ENCODE measurements at places on chromosomes 2 and 18.

DNA sequence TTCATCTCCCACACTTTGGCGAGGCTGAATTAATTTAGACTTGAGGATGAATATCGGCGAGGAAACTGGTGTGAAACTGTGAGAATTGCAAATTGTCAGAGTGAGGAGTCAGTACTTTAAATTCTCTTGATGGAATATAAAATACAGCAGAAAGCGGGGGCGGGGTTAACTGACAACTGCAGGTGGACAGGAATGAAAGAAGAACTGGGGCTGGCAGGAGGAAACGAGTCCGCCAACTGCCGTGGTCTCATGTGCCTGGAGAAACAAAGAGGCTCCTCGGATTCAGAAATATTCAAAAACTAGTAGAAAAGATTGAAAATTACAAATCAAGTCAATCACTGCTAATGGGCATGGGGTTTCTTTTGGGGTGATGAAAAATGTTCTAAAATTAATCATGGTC is 44.3 kb downstream of the MOGAT1 start:
- DNase-seq: no peak

GRCh38 chr18:10791169-10791831 is 265.5 kb downstream of the NAPG start:
- DNase-seq: no peak

GRCh38 chr18:12515550-12515949 is 107.8 kb downstream of the PRELID3A start:
- DNase-seq: no peak

DNA sequence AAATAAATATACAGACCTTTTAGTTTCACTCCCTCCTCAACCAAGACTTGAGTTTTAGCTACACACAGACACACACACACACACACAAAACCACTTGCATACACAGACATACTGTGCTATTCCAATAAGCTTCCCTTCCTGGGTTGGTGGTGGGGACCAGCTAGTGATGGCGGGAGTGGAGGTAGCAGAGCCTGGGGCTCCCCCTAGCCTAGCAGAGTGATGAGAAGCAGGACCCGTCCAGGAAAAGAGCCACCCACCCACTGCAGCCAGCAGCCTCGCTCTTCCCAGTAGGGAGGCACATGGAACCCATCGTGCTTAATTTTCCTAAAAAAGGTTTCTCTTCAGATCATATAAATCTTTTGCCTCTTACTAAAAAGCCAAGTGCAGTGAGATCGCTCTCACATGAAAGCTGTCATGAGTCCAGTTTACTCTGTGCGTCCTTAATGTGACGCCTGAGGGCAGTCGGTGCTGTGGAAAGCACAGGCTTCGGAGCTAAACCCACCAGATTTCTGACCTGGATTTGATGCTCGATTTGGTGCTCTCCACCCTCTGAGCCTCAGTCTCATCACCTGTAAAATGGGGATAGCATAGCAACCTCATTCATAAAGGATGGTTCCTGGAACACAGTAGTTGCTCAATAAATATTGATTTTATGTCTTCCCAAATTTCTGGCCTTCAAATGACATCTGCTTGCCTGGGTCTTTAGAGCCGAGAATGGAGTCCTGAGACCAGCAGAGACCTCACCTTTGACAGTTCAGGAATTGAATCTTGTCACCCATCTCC is 60.1 kb upstream of the YWHAQ start:
- no peak for DNase-seq

GRCh38 chr2:47002480-47003381 is 87.1 kb upstream of the MCFD2 start:
- no peak for DNase-seq

All from uterus (tissue), 4 donors.